ENCODE measurements at places on chromosomes 4 and X.

DNA sequence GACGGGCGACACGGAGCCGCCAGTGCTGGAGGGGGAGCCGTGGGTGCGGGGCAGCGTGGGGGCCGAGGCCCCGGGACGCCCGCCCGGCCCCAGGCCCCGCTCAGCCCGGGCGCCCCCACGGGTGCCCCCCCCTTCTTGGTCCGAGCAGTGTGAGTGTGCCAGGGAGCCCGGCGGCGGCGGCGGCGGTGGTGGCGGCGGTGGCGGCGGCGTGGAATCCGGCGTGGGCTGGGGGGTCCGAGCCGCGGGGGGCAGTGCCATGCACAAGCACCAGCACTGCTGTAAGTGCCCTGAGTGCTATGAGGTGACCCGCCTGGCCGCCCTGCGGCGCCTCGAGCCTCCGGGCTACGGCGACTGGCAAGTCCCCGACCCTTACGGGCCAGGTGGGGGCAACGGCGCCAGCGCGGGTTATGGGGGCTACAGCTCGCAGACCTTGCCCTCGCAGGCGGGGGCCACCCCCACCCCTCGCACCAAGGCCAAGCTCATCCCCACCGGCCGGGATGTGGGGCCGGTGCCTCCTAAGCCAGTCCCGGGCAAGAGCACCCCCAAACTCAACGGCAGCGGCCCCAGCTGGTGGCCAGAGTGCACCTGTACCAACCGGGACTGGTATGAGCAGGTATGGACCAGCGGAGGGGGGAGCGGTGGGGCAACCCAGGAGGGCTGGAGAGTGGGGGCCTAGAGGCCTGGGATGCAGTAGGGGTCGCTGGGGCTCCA is 466 bp downstream of the DLG3 start:
- DNase-seq, result no peak

GRCh38 chr4:74117024-74117534 is 18.1 kb upstream of the CXCL2 start:
- peak; percentile 82 for DNase-seq

GRCh38 chrX:8684201-8684965 is 47.6 kb downstream of the ANOS1 start:
- no peak for DNase-seq

DNA sequence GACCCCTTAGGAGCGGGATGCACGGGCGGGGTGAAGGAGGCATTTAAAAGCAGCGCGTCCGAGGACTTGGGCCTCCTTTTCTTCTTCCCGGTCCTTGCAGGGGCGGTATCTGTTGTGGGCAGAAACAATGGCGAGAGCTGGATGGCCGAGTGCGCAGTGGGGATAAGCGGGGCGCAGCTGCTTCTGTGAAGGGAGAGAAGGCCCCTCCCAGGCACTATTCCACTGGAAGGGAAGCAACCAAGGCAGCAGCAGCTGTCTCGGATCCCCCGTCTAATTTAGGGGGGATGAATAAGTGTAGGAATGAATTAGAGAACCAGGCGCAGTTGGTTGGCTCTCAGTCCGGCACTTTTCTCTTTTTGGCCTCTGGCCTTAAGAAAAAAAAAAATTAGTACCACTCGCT is 995 bp downstream of the SMARCA5 start:
- peak; percentile 31 for DNase-seq

GRCh38 chrX:77347572-77347971 is 99.6 kb upstream of the FGF16 start:
- DNase-seq, result no peak

DNA sequence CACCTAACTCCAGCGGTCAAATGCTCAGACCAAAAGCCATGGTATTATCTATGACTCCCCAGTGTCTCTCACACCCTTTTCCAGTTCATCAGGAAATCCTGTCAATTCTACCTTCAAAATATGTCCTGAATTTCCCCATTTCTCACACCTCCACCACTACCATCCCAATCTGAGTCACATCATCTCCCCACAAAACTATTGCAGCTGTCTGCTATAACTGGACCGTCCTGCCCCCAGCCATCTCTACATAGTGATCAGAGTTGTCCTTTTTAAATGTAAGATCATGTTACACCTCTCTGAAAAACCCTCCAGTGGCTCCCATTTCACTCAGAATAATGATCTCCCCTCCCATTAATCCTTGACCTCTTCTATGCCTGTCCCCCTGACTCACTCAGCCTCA is 6.8 kb upstream of the ODAPH start:
- DNase-seq, result no peak

DNA sequence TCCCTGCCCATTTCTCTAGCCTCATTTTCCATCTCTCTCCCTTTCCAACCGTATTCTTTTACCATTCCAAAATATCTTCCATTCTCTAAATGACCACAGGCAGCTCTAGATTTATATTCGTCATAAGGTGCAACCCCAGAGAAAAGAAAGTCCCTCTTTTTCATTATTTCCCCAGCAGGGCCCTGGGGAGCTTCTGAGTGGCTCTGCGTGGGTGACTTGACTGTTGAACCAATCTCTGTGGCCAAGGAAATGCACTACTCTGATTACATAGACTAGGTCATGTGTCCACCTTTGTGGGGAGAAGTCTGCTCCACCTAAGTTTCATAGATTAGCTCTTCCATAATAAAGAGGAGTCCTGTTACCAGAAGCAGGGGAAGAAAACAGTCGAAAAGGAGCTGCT is 51.4 kb downstream of the ATOH1 start:
- DNase-seq, result no peak
